ENCODE measurements at places on chromosomes 6 and 20.

- DNase-seq, result no peak
Measured at GRCh38 chr6:33213989-33214335, 5.7 kb downstream of the RING1 start.

DNA sequence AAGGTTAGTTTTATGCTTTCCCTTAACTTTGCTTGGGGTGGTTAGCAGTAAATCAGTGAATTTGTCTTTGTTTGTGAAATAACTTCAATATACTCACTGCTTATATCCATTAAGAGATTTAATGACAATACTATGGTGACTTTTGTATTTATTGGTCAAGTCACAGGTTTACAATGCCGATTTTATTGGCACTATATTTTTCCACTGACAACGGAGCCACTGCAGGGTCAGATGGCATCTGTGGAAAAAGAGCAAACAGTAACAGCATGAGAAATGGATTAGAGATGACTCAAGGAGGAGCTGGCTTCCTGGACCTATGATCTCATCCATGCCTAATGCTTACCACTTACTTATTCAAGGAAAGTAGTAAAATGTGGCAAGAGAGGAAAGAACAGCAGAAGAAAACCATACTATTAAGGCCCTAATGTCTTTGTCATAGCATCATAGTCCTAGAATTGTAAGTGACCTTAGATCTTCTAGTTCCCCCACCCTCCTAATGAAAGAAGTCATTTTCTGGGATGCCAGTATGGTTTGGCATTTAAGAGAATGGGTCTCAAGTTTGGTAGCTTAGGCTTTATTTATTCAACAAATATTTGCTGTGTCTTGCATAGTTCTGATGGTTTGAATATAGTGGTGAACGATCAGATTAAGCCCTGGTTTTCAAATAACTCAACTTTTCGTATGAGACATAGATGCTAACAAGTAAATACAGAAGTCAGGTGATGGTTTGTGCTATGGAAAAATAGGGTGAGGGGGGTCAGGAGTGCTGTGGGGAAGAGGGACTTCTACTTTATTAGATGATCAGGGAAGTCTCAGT lies 18.5 kb downstream of the RNF144B start:
- DNase-seq, result no peak

GRCh38 chr6:46465294-46466165 lies 25.7 kb downstream of the RCAN2 start:
- DNase-seq, result no peak

- DNase-seq, result no peak
Measured at GRCh38 chr6:72783666-72784065, 161.8 kb downstream of the KCNQ5 start.

DNA sequence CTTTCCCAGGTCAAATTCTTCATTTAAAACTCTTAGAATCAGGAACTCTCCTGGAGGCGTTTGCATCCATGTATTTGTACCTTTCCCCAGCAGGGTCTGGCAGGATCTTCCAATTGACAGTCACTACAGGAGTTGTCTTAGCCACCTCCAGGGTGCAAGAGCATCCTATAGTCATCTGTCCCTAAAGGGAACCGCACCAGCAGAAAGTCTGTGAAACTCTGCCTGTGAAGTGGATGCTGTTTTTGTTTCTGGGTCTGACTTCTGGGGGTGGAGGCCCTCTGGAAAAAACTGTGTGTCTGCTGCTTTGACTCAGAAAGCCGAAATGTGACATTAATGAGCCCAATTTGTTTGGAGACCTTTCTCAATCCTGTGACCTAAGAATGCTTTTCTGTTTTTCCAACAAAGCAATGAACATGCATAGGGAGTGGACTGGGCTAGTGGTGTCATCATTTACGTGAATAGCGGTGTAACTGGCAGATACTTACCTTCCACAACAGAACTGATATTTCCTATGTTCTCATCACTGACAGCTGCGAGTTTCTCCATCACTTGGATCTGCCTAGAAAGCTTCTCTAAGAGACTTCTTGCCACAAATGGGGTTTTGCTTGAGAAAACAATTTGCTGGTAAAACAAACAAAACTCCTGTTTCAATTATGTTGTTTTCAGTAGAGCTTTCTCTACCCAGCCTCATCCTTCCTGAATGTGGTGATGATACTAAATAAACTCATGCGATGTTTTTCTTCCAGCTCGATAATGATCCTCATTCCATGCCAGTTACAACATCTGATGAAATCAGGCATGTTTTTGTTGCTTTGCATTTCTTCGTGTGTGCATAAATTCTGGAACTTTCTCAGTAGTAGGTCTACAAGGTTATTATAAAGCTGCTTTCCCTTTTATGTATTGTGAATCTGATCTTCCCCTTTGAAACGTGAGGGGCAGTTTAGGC lies 33.3 kb upstream of the ARMH2 start:
- no peak for DNase-seq

- DNase-seq, result no peak
Measured at GRCh38 chr6:10141746-10142443, 273.0 kb downstream of the TFAP2A start.

- DNase-seq, result no peak
Measured at GRCh38 chr6:106490436-106490835, 129.9 kb downstream of the CRYBG1 start.

DNA sequence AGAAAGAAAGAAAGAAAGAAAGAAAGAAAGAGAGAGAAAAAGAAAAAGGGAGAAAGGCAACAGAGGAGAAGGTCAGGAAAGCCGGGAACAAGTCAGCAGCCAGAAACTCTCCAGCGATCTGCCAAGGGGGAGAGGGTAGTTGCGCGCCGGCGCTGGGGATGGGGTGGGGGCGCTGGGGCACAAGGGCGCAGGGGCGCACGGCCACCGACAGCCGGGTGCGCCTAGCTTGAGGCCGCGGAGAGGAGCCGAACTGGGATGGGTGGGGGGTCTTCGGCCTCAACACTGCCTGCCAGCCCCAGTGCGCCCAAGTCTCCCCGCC lies 533 bp upstream of the RSPO3 start:
- DNase-seq, result no peak

GRCh38 chr20:56447227-56447626 lies 21.2 kb upstream of the RTF2 start:
- DNase-seq, result no peak

- DNase-seq, result no peak
Measured at GRCh38 chr6:52649536-52650160, 21.3 kb upstream of the TMEM14A start.

DNA sequence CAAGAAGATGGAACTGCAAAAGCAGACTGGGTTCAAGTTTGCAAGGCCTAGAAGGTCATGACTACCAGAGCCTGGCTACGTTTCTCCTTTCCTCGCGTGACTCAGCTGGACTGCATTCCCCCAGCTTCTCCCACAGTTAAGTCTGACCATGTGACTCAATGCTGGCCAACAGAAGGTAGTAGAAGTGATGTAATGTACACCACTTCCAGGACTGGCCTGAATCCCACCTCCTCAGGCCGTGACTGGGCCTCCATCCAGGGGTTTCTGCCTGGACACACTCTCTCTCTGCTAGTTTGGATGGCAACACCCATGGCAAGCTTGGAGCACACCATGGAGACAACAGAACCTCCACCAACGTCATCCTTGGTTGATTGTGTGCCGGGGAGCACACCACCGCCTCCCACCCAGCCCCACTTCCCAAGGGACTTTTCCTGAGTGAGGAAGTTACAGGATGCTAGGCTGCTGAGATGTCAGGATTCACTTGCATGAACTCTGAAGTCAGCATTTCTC lies 112.0 kb upstream of the CDYL start:
- DNase-seq, result no peak

DNA sequence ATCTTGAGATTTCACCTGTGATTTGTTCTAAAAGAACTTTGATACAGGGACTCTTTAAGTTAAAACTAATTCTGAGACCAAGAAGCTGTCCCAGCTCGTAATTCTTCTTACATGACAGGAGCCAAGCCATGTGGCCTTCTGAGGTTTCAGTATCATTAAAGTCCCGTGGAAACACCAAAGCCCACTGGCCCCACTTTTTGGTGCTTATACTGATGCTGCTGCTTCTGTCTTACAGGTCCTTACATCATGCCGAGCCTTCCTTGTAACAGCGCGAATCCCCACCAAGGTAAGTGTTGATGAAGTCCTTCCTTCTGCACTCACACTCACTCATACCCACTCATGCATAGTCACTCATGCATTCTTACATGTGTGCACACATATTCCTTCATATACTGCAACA lies 140.7 kb downstream of the CARMIL1 start:
- DNase-seq, result no peak

GRCh38 chr6:20538131-20538662 lies 3.9 kb downstream of the CDKAL1 start:
- no peak for DNase-seq

GRCh38 chr6:44258325-44258863 lies 1.1 kb upstream of the SLC35B2 start:
- DNase-seq, result no peak

GRCh38 chr6:6915813-6916547 lies 191.8 kb upstream of the RREB1 start:
- no peak for DNase-seq

DNA sequence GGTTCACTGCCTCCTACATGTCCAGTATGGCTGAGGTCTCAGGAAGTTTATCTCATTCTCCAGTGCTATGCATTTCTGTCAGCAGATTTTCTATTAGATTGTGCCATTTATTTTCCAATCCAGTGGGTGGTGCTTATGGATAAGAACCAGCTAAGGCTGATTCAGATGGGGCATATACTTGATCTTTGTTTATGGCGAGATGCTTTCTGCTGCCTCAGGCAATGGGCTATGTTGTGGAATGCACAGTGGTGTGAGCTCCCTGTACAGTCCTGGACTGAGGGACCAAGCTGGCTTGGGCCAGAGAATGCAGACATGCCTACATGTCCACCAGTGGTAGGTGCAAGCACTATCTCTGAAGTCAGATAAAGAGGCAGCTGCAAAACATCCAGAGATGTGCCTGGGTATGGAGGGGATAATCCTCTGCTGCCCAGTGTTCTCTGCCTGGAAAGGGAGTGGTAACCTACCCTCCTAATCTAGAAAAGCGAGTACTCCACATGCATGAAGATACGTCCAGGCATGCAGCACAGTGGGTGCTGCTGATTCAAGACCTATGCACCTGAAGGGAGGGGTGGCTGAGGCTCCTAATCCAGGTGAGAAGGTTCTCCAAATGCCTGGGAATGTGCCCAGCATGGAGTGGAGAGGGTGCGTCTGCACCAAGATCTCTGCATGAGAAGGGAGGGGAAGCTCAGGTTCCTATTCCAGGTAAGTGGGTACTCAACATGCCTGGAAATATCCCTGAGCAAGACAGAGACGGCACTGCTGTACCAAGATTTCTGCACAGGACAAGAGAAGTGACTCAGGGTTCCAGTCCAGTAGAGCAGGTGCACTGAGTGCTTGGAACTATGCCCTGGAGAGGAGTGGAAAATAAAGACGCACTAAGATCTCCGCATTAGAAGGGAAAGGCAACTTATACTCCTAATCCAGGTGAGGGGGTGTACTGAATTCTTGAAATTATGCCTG lies 9.4 kb downstream of the CST4 start:
- DNase-seq, result no peak

DNA sequence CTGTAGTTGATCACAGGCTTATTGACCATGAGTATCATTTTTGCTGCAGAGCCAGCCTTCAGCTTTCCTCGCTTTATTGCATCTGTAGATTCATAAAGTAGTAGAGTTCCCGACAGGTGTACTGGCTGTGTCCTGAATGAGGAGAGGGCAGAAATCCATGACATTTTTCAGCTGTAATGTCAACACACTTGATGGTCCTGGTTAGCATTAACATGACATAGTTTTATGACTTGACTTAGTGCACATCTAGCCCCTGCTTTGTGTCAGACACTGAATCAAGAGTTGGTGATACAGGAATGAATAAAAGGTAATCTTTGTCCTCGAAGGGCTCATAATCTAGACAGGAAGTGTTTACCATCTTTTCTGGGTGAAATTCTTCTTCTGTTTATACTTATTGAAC lies 55.0 kb downstream of the AIG1 start:
- DNase-seq, result no peak

DNA sequence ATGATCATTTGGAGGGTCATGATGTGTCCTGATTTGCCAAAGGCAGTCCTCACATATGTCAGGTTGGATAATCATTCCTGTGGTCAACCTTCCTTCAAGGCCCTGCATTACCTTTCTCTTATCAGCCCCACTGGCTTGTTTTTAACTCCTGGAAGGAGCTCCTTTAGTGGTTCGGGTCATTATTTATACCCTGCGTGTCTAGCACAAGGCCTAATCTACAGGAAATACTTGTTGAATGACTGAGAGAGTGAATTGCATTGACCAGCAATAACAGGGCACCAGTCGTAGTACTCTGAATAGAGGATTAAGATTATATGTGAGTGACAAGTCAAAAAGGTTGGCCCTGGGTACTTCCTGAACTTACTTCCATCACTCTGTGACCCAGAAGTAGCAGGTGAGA lies 4.5 kb downstream of the HIVEP2 start:
- DNase-seq, result no peak

- DNase-seq, result no peak
Measured at GRCh38 chr6:157033428-157034140, 256.4 kb downstream of the ARID1B start.

DNA sequence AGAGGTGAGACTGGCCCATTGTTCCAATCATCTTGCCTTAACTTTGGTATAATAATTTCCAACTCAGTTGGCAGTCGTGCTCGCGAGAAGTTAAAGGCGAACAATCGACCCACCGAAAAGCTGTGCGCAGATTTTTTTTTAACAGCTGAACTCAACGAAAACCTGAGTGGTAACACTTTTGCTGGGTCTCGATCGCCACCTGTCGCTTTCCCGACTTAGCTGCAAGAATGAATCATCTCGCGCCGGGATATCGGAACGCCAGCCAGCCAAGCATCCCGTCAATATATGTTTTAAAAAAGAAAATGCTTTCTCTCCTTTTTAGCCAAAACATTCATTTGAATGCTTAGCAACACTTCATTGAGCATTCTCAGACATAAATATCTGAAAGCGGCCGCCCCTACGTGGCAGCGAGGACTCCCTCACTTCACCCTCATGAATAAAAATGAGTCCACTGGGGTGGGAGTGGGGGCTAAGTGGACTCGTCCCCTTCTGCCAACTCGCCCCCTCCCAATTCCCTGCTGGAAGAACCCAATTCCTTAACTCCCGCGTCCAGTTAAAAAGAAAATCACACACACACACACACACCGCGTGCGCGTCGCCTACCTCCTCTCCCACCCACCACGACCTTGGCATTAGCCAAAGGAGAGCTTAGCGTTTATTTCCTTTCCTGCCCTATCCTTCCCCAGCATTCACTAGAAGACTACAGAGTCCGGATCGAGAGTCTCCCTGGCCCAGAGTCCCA lies 1.5 kb downstream of the COL12A1 start:
- no peak for DNase-seq

DNA sequence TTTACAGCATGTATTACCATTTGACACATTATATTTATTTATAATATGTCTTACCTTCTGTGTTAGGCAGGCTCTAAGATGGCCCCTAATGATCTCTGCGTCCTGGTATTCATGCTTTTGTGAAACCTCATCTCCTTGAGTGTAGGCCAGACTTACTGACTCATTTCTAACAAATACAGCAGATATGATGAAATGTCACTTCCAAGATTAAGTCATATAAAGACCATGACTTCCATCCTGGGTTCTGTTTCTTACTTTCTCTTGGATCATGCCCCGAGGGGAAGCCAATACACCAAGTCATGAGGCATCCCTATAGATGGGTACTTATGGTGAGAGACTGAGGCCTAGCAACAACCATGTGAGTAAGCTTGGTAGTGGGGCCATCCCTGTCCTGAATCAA lies 30.2 kb downstream of the ZHX3 start:
- DNase-seq, result no peak
